Natural killer cell (primary cell): ENCODE measurements at places on chromosomes 3 and 15.

GRCh38 chr15:74817370-74817737 lies 4.7 kb downstream of the LMAN1L start:
- no peak for DNase-seq

DNA sequence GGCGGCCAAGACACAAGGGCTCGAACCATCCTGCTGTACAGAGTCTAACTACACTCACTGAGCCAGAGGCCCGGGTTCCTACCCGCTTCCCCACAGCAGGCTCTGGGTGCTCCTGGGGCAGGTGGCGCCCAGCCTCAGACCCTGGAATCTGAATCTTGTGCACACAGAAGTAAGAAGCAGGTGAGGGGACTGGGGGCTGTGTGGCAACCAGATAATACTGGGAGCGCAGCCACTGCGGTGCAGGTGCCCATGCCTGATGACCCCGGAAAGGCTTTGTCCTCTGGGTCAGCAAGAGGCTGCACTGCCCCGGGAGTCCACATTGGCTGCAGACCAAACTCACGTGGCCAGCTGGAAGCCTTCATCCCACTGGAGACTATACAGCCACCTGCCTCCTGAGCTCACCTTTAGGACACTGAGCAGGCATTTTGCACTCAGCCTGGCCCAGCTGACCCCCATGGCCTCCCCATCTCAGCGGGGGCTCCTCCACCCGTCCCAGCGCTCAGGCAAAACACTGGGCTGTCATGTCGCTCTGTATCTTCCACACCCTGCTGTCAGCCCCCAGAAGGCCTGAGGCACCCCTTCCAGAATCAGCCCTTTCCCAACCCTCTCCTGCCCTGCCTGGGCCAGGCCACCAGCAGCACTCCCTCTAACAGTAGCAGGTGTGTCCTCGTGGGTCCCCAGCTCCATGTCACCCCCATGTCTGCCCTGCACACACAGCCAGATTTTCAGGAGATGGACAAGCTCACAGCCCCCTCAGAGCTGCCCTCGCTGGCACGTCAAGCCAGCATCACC lies 101.0 kb upstream of the IQSEC1 start:
- no peak for DNase-seq

GRCh38 chr15:65028921-65029735 lies at the start of gene MTFMT:
MTFMT (minus strand) TSS chr15:65029639; CDS start chr15:65029613, 26 bp downstream.
- peak; percentile 87 for DNase-seq

DNA sequence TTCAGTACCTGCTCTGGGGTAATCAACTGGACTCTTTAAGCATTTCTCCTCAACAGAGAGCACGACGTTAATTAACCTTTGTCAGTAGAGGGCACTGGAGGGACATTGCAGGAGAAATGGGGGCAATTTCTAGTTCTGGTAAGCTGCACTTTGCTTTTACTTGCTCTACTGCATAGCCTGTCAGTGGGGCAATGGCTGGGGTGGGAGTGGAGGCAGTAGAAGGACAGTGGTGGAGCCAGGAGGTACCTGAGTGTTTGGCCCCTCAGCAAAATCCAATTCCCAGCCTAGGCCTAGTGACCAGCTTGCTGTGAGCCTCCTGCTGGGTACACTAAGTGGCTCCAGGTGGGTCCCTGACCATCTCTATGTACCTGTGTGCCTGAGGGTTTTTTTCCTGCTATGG lies 18.3 kb upstream of the MED12L start:
- no peak for DNase-seq

DNA sequence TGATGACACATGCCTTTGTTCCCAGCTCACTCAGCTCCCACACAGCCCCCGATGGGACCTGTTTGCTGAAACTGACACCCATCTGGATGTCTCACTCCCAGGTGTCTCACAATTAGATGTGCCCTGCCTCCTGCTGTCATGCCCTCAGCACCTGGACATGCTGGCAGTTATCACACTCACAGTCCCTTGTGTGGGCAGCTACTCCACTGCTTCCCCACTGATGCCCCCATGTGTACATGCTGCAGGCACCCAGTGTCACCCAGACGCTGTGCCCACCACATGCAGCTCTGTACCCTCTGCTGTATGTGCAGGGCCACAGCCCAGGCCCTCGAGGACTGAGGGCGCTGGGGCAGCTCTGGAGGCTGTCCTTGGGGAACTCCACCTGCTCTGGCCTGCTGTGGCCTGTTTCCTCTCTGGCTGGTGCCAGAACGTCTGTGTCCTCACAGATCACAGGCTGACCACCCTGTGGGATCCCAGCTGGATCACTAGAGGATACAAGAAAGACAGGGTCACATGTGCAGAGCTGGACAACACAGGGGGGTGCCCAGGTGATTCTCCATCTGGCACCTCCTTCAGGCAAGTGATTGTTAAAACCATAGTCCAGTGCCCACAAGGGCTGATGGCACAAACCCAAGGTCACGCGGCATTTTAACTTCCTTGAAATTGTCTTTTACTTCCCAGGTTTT lies 14.0 kb downstream of the C3orf22 start:
- DNase-seq = peak; percentile 7
